CD4-positive, alpha-beta T cell (primary cell): ENCODE measurements at places on chromosomes 4 and X. TPM values are rescaled to one million over a fixed set of nuclear protein-coding genes. Genes with fewer than 3 reads are reported as not detected.

DNA sequence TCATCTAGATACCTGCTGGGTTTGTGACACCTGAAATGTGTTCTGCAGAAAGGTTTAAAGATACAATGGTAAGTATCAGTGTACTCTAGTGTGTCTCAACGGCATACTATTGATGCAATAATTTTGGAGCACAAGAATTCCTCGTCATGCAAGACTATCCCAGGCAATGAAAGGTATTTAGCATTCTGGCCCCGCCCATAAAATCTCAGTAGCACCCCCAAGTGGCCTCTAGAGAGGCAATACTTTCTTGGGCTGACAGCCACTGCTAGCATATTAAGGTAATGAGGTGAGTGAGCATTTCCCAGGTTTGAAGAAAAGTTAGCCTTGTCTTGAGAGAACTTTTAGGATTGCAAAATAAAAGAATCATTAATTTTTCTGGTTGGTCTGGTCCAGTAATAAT lies 24.0 kb downstream of the TAB3 start:
- DNase-seq: no peak

BEX5 gene
- 12.4 TPM for total RNA-seq

ERCC6L gene
- not detected for total RNA-seq

- DNase-seq: no peak
These were observed 44.4 kb downstream of the LRBA start for GRCh38 chr4:150970685-150971151.

DNA sequence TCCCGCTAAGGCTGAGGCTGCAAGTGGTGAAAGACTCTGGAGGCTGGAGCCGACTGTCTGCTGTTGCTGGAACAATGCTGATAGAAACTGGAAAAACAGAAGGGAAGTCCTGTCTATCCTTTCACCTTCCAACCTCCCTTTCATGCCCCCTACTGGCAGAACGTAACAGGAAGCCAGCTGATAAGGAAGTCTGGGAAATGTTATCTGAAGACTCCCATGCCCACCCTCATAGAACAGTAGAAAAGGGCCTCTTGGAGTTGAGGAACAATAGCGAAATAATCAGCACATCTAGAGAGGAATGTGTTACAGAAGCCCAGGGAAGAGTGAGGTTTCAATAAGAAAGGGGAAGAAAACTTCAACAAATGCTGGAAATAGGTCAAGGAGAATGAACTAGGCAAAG lies 117.1 kb upstream of the DKK2 start:
- DNase-seq: no peak

DNA sequence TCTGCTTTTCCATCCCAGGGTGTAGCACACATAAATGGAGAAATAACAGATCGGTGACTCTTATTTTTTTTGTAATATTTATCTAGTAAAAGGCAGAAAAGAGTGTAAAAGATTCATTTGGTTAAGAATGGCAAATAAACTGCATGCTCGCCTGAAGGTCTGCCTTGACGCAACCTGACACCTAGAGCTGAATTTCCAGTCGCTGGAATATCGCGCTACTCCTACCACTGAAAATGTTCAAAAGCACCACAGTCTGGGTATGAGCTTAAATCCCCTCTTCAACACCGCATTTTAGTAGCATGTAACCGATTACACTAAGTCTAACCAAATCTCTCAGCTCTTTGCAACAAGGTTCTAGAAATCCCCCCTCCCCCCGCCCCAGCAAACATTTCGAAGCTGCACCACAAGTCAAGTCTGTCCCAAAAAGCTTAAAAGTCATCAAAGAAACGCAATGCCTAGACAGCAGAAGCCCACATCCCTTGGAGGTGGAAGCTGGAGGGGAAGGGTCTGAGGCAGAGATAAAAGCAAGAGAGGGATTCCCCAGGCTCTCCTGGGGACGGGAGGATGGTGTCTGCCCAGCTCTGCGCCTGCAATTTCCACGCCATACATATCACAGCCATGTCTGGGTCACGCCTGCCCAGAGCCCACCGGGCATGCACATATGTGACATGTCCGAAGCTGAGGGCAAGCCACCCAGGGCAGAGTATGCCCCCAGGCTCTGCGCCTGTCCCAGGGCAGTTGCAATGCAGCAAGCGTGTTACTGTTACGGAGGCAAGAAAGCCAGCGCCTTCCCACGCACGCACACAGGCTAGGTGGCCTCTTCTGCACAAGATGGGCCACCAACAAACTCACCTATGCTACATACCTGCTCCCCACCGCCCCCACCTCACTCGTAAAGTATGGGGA lies 1.4 kb downstream of the FGF13 start:
- no peak for DNase-seq

GRCh38 chr4:99817309-99817890 lies 773 bp downstream of the DAPP1 start:
- DNase-seq: peak; percentile 70

PCDH19 gene
- not detected for total RNA-seq
